A172 (cell line): ENCODE measurements at places on chromosomes 16 and 17. TPM values are rescaled to one million over a fixed set of nuclear protein-coding genes. Genes with fewer than 3 reads are reported as not detected.

The RAB37 gene
- 0.05 TPM in 1 of 2 replicates, not detected in the other for total RNA-seq

The TM4SF5 gene
- total RNA-seq, result not detected in 2 replicates

GRCh38 chr17:9350080-9350479 is 225.5 kb downstream of the STX8 start:
- DNase-seq, result peak; percentile 74

The CSF3 gene
- total RNA-seq, result not detected in 2 replicates

DNA sequence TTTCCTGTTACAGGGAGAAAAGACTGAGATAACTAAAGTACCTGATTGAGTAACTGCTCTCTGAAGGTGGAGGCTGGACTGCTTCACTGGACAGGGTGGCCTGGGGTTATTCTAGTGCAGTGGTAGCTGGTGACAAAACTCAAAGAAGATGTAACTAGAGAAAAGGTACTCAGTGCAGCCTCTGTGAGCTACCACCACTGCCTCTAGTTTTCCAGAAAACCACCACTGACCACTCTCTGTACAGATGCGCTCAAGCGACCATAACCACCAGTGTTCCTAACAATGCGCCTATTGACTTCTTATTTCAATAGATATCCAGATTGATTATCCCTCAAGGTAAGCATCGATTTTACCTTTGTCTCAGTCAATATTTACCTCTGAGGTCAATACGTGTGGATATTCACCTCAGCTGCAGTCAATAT is 492.2 kb downstream of the WWOX start:
- DNase-seq, result no peak

The CYB5B gene
- 213 and 231 TPM in 2 replicates for total RNA-seq

The TP53TG3D gene
- total RNA-seq, result not detected in 2 replicates

The KRT14 gene
- not detected in 2 replicates for total RNA-seq

GRCh38 chr16:79061181-79061580 is 539.4 kb downstream of the MAF start:
- DNase-seq, result no peak

The OMG gene
- not detected in 2 replicates for total RNA-seq

The TMEM235 gene
- total RNA-seq, result not detected in 2 replicates

The SHISA6 gene
- not detected in 2 replicates for total RNA-seq

GRCh38 chr16:56357765-56358322 is 67.5 kb downstream of the AMFR start:
- DNase-seq, result no peak

GRCh38 chr16:1941162-1942046 is 1.6 kb downstream of the MSRB1 start:
- no peak for DNase-seq

DNA sequence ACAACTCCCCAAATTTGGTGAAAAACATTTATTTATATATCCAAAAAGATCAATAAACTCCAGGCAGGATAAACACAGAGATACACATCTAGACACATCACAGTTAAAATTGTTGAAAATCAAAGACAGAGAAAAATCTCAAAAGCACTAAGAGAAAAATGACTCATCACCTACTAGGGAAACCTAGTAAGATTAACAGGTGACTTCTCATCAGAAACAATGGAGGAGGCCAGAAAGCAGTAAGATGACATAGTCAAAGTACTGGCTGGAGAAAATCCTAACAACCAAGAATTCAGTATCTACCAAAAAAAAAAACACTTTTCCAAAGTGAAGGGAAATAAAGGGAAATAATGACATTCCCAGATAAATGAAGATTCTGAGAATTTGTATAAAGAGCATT is 33.8 kb downstream of the ULK2 start:
- DNase-seq, result peak; percentile 16

The MMP28 gene
- total RNA-seq, result 0.57 and 1.6 TPM in 2 replicates

DNA sequence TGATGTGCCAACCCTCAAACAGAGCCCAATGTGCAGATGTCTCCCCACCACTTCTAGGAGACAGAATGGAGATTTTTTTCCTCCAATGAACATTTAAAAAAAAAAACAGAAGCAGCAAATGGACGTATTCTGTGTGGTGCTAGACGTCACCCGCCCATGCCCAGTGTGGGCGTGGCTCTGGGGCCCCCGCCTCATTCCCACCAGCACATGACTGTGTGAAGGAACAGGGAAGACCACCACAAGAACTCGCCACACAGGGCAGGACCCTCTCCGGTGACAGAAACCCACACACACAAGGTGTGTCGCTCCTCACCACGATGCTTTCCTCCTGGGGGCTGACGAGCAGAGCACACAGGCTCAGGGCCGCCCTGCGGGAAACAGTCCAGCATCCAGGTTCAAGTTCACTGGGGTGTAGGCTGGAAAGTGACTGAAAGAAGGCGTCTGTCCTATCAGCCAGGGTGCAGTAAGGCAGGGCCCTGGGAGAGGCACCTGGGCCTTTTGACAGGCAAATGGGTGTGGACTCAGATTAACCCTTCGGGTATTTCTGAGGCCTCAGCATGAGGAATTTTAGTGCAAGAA is 53.5 kb downstream of the KLHDC4 start:
- DNase-seq, result no peak

- peak; percentile 8 for DNase-seq
Observed at GRCh38 chr17:57809879-57810278, 40.0 kb downstream of the MRPS23 start.

GRCh38 chr16:22948603-22949368 is 134.8 kb downstream of the HS3ST2 start:
- DNase-seq, result peak; percentile 74

The AXIN2 gene
- total RNA-seq, result 0.77 and 1.2 TPM in 2 replicates

DNA sequence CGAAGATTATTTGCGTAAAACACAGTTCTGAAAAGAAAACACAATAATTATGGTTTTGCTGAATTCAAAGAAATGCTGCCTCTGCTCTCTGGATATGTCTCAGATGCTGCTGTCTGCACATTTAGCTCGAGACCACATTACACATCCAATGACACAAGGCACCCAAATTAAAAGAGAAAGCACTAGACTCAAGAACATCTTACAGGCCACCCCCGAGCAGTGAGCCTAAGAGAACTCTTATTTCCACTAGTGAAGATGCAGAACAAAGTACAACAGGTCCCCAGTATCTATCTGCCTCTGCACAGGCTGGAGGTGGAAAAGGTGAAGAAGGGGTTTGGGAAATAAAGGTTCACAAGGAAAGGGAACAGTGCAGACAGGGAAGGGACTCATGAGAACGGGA is 33.5 kb downstream of the GRB2 start:
- DNase-seq, result no peak

GRCh38 chr16:85562093-85562786 is 50.9 kb upstream of the GSE1 start:
- no peak for DNase-seq

- DNase-seq, result no peak
Observed at GRCh38 chr17:34424814-34425491, 61.9 kb upstream of the CCL1 start.

DNA sequence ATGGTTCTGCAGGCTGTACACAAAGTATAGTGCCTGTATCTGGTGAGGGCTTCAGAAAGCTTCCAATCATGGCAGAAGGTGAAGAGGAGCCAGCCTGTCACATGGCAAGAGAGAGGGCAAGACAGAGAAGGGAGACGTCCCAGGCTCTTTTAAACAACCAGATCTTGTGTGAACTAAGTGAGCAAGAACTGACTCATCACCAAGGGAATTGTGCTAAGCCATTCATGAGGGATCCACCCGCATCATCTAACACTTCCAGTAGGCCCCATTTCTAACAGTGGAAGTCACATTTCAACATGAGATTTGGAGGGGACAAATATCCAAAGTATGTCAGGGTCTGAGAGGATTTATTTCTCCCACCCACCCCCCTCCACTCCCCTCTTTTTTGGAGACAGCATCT is 56.2 kb upstream of the ELAC2 start:
- peak; percentile 52 for DNase-seq

- DNase-seq, result no peak
Observed at GRCh38 chr17:51803161-51803560, 355.4 kb downstream of the CA10 start.

DNA sequence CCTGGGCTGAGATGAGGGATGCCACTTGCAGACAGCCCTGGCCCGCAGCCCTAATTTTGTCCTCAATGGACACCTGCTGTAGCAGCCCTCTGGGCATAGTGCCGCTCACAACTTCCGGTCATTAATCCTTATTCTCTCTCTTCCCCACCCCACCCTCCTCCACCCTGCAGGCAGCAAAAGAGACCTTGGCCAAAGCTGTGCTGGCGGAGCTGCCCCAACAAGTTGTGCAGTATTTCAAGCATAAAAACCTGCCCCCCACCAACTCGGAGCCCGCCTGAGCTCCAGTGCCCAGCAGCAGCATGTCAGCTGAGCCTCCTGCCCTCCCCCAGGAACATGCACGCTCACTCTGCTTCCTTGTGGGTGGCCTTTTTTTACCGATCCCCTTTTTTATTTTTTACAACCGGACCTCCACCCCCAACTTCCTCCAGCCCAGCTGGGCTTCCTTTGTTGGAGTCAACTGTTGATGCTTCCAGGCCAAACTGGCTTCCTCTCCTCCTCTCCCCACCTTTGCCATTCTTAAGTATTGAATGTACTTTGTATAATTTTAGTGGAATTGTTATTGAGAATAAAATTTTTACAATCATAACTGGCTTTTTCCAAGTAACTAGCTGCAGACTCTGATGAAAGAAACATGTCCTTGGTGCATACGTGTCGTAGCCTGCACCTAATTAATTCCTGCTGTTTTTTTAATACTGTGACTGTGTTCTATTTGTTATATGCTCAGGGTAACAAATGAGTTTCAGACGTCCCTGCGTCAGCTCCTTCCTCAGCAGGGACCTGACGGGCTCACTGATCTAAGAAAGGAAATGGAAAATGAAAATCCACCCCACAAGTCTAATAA is 38.2 kb downstream of the PSME3IP1 start:
- DNase-seq, result peak; percentile 57

The STAT5A gene
- total RNA-seq, result 5.0 and 5.5 TPM in 2 replicates

The NLE1 gene
- 16.8 and 20.3 TPM in 2 replicates for total RNA-seq

The C16orf82 gene
- total RNA-seq, result not detected in 2 replicates

DNA sequence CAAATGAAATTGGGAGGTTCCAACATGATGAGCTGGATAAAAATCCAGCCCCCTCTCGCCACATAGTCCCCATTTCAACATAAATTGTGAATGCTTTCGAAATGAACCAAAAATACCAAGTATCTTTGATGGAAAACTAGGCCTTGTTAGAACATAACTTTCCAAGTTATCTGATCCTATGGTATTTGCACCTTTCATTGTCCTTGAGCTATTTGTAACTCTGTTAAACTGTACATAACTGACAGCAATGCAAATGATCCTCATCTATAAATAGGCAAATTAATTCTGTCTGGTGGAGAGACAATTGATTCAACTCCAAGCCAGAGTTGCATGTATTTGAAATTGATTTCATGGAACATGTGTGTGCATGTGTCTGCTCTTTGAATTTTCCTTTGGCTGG is 18.2 kb downstream of the CMTM4 start:
- DNase-seq, result no peak
